ENCODE measurements at places on chromosomes 5 and 9.

DNA sequence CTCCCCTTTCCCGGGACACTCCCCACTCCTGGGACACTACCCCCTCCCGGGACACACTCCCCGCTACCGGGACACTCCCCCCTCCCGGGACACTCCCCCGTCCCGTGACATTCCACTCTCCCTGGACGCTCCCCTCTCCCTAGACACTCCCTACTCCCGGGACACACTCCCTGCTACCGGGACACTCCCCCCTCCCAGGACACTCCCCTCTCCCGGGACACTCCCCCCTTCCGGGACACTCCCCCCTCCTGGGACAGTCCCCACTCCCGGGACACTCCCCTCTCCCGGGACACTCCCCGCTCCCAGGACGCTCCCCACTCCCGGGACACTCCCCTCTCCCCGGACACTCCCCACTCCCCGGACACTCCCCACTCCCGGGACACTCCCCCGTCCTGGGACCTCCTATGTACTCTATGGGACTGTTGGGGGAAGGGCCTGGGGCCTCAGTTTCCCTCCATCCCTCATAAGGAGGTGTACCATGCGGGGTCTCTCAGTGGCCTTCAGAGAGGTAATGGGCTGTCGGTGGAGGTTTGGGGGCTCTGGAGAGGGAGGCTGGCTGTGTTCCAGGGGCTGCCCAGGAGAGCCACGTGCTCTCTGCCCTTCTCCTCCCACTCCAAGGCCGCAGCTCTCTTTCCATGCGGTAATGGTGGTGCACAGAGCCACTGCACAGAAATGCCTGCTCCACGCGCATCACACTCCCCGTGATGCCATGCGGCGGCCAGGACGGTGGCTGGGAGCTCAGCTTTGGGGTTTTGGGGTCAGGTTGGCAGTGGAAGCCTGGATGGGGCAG is 96.2 kb downstream of the RXRA start:
- no peak for DNase-seq

GRCh38 chr9:108972626-108973209 is 38.5 kb downstream of the ABITRAM start:
- DNase-seq = no peak

- DNase-seq = no peak
Measured at GRCh38 chr9:70554881-70555280, 140.4 kb upstream of the KLF9 start.

DNA sequence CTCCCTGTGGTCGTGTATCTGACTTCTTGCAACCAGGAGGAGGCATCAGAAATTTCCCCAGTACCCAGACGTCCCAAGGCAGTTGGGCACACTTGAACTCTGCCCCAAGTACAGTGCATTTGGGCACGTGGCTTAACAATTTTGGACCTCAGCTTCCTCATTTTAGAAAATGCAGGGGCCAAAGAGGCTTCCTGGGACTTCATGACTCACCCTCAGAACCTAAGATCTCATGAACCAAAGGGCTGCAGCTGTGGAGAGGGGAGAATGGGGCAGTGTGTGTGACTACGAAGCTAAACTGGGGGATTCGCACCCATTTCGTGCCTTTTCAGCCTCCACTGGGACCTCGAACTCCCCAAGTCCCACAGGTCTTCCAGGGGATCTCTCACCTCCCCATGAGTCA is 59.2 kb downstream of the SYK start:
- DNase-seq = no peak

DNA sequence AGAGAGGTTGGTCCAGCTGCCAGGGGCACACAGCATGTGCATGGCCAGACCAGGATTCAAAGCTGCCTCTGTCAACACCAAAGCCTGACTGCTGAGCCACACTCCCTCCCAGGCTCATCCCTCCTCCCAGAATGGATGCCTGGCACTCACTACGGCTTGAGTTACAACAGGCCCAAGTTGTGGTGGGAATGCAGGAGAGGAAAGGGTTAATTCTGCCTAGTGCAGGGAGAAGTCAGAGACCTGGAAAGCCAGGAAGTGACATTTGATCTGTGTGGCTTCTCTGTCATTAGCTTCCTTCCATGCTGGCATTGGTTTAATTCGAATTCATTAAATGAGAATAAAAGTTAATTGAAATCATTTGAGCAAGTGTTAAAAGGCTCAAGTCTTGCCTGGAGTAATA is 150.0 kb downstream of the NSG2 start:
- DNase-seq = no peak

- DNase-seq = peak; percentile 54
Measured at GRCh38 chr5:119411361-119412278, 40.7 kb upstream of the HSD17B4 start.

DNA sequence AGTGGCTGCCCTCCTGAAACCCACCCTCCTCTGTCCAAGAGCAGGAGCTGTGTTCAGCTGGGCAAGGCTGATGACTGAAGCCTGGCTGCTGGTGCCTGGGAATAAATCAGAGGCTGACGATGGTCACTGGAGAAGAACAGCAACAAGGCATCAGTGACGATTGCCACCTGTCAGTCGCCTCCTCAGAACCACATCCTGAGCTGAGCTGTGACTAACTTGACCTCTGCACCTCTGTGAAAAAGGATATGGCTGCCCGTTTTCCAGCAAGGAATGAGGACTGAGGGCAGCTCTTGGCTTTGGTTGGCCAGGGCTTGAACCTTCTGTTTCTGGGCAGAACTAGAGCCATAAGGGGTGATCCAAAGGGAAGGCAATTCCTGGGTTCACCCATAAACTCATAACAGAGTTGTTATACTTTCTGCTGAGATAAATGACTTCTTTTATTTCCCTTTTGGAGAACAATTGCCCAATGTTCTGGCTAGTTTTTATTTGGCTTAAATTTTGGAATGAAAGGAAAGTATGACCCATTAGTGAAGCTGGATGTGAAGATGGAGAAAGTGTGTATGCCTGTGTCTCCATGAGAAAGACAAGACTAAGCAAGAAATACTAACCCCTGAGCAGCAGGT is 40.1 kb downstream of the TRIP13 start:
- DNase-seq = no peak

DNA sequence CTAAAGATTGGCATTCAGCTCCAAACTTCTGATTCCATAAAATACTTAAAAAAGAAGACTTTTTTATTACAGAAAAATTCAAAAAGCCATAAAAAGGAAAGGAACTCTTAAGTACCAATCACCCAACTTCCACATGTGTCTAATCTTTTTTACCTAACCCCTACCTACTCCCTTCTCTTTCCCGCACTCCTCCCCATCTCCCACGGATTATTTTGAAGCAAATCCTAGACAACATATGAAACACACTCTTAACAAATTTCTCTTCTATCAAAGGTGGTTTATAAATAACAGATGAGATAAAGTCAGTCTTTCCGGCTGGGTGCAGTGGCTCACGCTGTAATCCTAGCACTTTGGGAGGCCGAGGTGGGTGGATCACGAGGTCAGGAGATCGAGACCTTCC is 5.9 kb upstream of the DENND4C start:
- no peak for DNase-seq

- DNase-seq = no peak
Measured at GRCh38 chr9:7139886-7140285, 382.1 kb downstream of the KDM4C start.

DNA sequence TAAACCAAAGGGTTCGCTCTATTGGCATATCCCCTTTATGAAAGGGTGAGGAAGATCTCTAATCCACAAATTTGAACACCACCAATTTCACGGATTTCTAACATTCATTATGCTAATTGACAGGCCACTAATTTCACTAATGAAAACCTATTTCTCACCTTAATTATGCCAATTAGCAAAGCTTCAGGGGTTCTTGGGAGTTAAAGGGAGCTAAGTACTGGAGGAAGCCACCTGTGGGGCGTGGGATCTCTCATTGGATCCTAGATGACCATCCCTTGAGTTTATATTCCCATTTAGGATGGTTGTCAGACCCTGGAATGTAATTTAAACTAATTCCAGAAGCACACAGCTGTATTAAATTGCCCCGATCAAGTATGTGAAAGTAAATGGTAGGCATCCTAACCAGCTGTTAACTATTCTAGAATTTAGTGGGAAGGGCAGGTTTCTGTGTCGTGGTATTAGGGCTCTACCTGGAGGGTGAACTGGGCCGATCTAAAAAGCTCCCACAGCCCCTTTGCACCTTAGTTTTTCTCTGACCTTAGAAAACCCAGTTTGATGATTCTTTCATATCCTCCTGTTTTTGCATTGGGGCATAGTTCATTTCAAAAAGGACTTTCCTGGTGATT is 77.1 kb downstream of the C9orf152 start:
- DNase-seq = no peak

DNA sequence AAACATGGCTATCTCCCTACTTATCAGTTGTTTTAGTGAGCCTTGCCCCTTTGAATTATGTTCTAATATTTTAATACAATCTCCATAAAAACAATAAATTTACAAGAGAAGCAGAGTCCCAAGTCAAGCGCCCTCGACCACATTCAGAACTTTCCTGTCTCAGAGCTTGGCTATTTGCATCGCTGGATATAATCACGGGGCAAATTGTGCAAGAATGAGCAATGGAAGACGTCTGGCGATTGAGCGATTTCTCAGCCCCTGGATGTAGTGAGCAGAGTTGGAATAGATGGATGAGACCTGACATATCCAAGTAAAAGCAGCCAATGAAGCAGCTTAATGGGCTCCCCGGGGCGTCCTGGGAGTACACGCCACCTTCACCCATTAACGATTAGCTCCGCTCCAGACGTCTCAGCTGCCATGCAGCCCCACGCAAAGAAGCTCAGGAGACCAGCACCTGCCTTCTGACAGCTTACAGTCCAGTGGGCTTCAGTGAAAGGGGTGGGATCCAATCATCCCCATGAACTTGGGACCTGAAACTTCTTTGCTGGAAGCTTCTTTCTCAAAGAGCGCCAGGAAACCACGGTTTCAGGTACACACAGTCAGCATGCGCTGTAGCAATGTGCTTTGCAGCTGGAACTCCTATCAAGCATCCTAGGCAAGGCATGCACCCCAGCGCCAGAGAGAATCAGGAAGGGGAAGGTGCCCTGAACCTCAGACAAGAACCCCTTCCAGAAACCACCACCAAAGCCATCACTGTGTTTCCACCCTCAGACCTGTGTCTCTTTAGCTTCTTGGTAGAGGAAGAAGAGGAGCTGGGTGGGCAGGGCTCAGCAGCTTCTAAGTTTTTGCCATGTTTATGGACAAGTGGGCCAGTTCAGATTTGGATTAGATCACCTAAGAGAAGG is 92.0 kb upstream of the IRX4 start:
- DNase-seq = no peak

DNA sequence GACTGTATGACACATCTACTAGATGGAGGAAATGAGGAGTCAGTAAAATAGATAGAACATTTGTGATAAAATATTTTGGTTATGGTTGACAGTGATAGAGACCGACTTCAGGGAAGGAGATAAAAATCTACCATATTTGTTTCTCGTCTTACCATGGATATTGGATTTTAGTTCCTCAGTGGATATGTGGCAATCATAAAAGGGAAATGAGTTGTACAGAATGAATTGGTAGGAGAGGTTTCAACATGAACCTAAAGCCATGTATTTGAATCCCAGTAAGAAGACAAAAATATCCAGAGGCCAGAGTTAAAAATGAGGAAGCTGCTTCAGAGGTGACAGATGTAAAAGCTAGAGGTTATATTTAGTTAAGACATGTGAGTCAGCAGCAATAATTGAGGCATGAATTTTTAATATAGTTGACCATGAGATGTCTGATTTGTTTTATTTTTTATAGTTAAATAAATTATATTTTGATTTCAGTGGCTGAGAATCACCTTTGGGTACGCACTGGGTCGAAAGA is 480.4 kb upstream of the TUSC1 start:
- DNase-seq = no peak

- DNase-seq = peak; percentile 74
Measured at GRCh38 chr5:122999947-123000563, 36.5 kb downstream of the PPIC start.

DNA sequence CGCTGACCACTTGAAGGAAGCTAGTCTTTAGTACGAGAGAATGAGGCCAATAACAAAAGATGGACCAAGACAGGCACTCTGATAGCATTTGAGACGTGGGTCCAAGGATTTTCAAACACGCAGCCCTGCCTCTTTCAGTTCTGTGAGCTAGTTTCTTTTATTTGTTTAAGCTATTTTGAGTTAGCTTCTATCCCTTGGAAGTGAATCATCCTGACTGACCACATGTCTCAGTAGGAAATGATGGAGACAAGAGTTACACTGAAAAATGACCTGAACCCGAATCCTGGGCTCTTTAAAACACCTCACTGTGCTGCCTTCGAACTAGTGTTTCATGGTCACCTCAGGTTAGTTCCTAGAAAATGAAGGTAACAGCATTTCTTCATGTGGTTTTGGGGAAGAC is 9.9 kb downstream of the TEK start:
- DNase-seq = no peak

DNA sequence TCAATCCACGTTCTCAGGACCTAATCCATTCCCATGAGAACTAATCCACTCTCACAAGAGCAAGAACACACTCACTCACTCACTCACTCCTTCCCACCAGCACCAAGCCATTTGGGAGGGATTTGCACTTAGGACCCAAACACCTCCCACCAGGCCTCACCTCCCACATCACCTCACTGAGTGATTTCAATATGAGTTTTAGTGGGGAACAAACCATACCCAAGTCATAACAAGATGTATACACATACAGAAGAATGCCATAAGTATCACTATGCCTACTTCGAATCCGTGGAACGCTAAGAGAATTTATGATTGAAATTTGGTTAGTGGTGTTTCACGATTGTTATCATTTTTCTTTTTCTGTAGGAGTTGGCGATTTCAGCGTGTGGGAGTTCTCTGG is 29.3 kb upstream of the CTSL start:
- no peak for DNase-seq

DNA sequence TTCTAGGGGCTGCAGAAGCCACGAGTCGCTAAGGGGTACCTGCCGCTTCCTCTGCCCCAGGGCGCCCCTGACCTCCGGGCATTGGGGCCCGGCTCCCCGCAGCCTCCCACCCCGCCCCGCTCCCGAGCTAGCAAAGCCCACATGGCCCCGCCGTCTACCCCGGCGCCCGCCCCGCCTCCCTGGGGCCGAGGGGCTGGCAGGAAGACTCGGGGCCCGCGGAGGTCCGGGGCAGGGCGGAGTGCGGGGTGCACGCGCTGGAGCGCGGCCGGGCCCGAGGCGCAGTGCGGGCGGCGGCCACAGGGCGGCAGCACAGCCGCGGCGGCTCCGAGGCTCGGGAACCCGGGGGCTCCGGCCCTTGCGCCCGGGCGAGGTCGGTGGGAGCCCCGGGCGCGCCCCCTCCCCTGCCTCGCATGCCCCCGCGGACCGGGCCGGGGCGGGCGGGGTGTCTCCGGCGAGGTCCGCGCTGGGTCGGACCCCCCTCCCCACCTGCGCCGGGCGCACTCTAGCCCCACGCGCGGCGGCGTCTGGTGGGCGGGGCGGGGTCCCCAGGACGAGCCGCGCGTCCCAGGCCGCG is 6.7 kb downstream of the NRARP start:
- DNase-seq = no peak

- DNase-seq = no peak
Measured at GRCh38 chr9:23073136-23073535, 626.5 kb downstream of the DMRTA1 start.

DNA sequence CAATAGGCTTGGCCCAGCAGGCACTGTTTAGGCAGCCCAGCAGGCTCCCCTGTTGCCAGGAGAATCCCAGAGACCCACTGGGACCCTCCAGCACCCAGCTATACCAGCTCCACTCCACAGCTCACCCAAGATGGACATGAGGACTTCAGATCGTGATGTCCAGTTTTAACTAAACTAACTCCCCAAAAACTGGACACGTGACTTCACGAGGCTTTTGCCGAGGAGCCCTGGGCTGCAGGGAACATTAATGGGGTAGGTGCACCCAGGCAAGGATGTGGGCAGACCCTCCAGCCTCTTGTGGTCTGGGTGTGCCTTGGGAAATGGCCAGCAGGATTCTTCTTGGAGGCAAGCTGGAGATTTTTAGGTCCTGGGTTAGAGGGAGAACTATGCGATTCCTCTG is 8.9 kb upstream of the NKD2 start:
- DNase-seq = no peak

- no peak for DNase-seq
Measured at GRCh38 chr5:33891788-33892619, at the start of gene ADAMTS12. Gene ADAMTS12 (minus strand): TSS chr5:33891990. CDS start chr5:33891856, 134 bp downstream.
